SJCRH30 (cell line): ENCODE measurements at places on chromosomes 1 and 21. TPM values are rescaled to one million over a fixed set of nuclear protein-coding genes. Genes with fewer than 3 reads are reported as not detected.

RGS7 gene
- 0.16 TPM in 1 of 2 replicates, not detected in the other for total RNA-seq

OR14I1 gene
- total RNA-seq = not detected in 2 replicates

GRCh38 chr1:236990052-236990445 is 14.2 kb downstream of the MT1HL1 start:
- H3K27ac ChIP-seq = no peak overlapping the region
- no peaks in the 10 kb centered on the region for H3K27me3 ChIP-seq
- DNase-seq = no peak

DNA sequence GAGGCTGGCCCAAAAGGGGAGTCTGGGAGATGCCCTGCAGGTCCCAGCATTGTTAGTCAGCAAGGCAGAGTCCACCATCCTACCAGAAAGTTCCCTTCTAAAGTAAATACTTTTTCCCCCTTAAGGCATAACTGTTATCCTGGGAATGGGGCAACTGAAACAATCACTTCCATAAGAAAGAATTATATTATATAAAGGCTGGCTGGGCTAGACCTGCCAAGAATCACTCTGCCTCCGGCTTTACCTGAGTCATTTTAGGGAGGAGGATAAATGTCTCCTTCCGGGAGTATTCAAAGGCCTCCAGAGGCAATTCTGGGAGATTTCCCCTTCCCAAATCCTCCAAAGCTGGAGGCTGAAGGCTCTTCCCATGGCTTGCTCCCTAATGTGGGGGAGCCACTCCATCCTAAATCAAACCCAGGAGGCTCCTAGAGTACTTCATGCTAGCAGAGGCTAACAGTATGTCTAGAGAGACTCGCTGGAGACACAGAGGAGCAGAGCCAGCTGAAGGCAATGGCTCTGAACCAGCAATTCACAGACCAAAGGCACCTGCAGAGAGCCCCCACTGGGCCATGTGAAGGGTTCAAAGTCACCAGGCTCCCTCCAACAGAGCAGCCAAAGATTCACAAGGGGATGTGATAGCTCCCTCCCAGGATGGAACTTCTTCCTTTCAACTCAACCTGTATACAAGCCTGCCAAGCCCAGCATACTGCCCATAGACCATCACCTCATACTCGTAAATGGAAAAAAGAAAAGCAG is 116.0 kb downstream of the ASTN1 start:
- H3K4me1 ChIP-seq = no peaks in the 10 kb centered on the region
- H3K4me3 ChIP-seq = no peak overlapping the region
- no peaks in the 10 kb centered on the region for H3K36me3 ChIP-seq
- no peak for DNase-seq

SEC16B gene
- total RNA-seq = 0.04 and 0.08 TPM in 2 replicates

GRCh38 chr1:85047144-85047471 is 1.2 kb downstream of the MCOLN3 start:
- no peaks in the 10 kb centered on the region for H3K36me3 ChIP-seq
- no peak overlapping the region for H3K27ac ChIP-seq
- H3K27me3 ChIP-seq = no peaks in the 10 kb centered on the region; the same call in 1 of the 2 replicates
- no peaks in the 10 kb centered on the region for H3K4me1 ChIP-seq
- no peak for DNase-seq
- peak overlapping the region; percentile 77 for H3K4me3 ChIP-seq

DNA sequence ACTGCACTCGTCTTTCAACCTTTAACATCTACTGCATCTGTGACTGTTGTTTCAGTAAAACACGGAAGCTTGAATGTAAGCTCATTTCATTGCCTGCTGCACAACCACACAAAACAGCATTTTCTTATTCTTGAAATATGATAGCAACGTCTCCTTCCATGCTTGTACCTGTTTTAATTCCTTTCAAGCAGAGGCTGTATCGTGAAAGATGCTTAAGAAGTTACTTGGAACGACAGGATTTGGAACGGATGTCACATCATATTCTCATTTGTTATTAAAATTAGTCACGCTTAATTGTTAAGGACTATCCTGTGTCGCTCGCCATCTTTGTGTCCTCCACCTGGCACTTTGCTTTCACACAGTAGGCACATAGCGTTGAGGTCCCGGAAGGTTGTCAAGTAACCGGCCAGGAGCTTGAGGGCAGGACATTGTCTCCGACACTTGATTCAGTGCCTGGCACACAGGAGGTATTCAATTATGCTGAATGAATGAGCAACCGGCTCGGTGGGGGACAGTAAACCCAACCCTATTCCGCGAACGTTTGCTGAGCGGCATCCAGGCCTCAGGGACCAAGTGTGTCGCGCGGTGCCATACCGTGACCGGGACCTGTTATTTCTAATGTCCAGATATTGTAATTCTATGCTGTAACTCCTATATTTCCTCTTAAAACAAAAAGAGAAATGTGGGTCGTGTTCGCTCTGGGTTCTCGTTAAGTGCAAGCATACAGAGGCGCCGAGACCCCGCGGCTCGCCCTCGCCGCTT is 499 bp upstream of the SH3GLB1 start:
- H3K36me3 ChIP-seq = peaks cover 11% of the 10 kb centered on the region
- H3K27me3 ChIP-seq = no peaks in the 10 kb centered on the region
- peak overlapping the region; percentile 91 for H3K4me3 ChIP-seq
- H3K27ac ChIP-seq = peak overlapping the region; percentile 99

ANGPTL1 gene
- 1.2 and 2.0 TPM in 2 replicates for total RNA-seq

BRDT gene
- total RNA-seq = not detected in 2 replicates

DNA sequence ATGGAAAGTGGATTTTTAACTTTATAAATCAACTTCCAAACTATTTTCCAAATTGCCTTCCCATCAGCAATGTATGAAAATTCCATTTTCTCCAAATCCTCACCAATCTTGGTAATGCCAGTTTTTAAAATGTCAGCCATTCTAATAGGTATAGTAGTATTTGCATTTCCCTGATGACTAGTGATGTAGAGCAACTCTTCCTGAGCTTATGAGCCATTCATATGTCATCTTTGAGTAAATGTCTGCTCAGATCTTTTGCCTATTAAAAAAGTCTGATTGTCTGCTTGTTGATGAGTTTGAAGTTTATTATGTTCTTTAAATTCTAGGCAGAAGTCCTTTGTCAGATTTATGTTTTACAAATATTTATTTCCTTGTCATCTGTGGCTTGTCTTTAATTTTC is 54.7 kb downstream of the KDM1A start:
- peaks cover 74% of the 10 kb centered on the region for H3K36me3 ChIP-seq
- H3K4me1 ChIP-seq = no peaks in the 10 kb centered on the region
- H3K4me3 ChIP-seq = no peak overlapping the region
- no peak overlapping the region for H3K27ac ChIP-seq
- no peak for DNase-seq
- H3K27me3 ChIP-seq = no peaks in the 10 kb centered on the region

GRCh38 chr1:177256153-177257075 is 85.7 kb downstream of the BRINP2 start:
- H3K27ac ChIP-seq = no peak overlapping the region
- H3K36me3 ChIP-seq = no peaks in the 10 kb centered on the region
- no peak overlapping the region for H3K4me3 ChIP-seq
- peaks cover 18% of the 10 kb centered on the region for H3K4me1 ChIP-seq

DNA sequence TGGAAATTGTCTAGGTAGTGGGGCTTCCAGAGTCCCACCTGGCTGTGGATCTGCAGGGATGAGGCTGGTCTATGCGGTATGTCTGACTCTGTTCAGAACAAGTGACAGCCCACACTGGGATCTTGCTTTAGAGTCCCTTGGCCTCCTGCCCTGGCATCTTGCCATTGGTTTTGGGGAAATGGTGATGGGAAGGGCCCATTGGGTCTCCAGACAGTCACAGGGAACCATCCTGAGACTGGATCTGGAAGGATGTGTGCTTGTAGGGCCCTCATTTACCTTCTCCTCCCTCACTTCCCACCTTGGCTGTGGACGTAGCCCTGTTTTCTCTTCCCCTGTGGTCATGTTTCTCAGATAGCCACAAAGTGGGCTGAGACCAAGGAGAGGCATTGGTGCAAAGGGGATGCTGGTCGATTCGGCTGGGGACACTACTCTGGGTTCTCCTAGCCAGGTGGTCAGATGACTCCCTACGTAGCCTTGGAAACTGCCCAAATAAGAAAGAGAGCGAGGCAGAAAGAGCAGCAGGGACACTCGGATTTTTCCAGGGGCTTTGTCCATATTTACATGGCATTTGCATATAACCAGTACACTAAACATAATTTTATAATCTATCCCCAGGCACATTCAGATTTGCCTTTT is 15.1 kb downstream of the SOX13 start:
- no peaks in the 10 kb centered on the region for H3K27me3 ChIP-seq
- no peak overlapping the region for H3K4me3 ChIP-seq
- DNase-seq = no peak
- no peak overlapping the region for H3K27ac ChIP-seq
- no peaks in the 10 kb centered on the region for H3K36me3 ChIP-seq

DNA sequence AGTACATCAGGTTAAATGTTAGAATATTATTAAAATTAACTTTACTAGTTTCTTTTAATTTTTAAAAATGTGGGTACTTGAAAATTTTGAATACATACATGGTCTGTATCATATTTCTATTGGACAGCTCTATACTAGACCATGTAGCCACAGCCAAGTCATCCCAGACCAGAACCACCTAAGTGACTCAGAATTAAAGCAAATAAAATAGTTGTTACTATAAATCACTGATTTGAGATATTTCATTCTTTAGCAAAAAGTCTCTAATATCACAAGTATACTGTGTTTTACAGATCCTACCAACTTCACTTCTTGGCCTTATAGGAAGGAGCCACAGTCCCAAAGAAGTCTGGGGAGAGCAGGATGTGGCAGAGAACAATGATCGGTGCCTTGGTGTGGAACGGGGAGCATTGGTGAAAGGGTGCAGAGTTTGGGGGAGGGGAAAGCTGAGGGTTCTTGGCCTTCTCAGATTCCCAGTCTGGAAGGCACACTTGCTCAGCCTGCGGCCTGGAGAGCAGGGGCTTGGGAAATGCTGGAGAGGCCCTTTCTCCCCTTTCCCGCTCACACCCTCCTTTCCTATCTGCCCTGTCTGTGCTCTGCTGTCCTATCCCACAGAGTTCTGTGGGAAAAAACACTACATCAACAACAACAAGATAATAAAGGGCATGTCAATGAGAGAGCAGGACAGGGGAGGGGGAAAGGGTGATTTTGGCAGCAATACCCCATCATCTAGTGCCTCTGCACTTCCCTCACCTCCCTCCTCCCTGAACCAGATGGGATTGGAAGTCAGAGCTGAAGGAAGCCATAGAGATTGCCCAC is 122.1 kb downstream of the NGF start:
- H3K4me1 ChIP-seq = no peaks in the 10 kb centered on the region
- H3K27ac ChIP-seq = no peak overlapping the region
- H3K27me3 ChIP-seq = no peaks in the 10 kb centered on the region
- H3K36me3 ChIP-seq = no peaks in the 10 kb centered on the region

GRCh38 chr21:22804151-22804550 is 1805.9 kb downstream of the NCAM2 start:
- DNase-seq = no peak
- no peaks in the 10 kb centered on the region for H3K27me3 ChIP-seq

- H3K27me3 ChIP-seq = peaks cover 4% of the 10 kb centered on the region; the same call in 1 of the 2 replicates
- H3K4me1 ChIP-seq = no peaks in the 10 kb centered on the region
- no peak for DNase-seq
- no peaks in the 10 kb centered on the region for H3K36me3 ChIP-seq
- H3K27ac ChIP-seq = no peak overlapping the region
Observed at GRCh38 chr1:29956349-29957030, 720.2 kb downstream of the PTPRU start.
